ENCODE measurements at places on chromosomes 11 and 22.

DNA sequence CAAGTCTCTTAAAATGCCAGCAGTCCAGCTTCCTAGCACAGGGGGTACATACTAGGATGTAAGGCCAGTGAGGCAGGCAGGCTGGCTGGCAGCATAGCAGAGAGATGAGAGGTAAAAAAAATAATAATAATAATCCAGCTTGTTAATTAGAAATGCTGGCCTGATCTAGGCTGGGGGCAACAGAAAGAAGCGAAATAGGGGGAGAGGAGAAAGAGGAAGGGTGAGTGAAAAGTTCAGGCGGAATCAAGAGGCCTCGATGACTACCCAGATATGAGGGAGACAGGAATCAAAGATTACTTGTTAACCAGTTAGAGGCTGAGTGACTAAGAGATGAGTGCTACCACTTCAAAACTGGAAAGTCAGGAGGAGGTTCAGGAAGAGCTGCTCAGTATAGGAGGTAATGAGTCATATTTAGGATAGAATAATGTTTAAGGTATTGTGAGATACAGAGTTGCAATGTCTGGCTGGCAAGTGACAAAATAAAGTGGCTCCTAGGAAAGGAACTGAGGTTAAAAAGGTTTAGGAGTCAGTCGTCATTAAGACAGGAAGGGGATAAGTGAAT, 2.8 kb downstream of the ALKBH8 start:
- DNase-seq: no peak

- no peak for DNase-seq
These were observed 33.9 kb upstream of the ST14 start for GRCh38 chr11:130125638-130126037.

GRCh38 chr11:72712168-72712751, 38.0 kb upstream of the PDE2A start:
- no peak for DNase-seq

- DNase-seq: peak; percentile 91
These were observed 101.0 kb downstream of the PTPRJ start for GRCh38 chr11:48081151-48082010.

DNA sequence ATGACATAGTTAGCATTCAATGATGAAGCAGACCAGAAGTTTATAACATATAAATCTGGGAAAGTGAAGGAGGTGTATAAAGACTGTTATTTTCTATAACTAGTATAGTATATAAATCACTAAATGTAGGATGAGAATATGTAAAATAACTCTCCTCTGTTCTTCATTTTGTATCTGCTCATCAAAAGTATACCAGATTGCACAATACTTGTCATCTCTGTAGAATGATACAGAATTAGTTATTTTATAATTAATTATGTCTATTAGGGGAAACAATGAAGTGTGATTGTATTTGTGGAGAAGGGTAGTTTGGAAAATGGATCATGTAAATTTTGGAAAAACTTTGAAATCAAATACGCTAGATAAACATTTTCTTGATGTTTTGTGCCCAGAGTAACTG, 18.4 kb downstream of the OR51L1 start:
- DNase-seq: no peak

- DNase-seq: no peak
These were observed 45.3 kb upstream of the HMGXB4 start for GRCh38 chr22:35212009-35212408.

GRCh38 chr11:114209904-114210303, 86.3 kb upstream of the NNMT start:
- DNase-seq: no peak

DNA sequence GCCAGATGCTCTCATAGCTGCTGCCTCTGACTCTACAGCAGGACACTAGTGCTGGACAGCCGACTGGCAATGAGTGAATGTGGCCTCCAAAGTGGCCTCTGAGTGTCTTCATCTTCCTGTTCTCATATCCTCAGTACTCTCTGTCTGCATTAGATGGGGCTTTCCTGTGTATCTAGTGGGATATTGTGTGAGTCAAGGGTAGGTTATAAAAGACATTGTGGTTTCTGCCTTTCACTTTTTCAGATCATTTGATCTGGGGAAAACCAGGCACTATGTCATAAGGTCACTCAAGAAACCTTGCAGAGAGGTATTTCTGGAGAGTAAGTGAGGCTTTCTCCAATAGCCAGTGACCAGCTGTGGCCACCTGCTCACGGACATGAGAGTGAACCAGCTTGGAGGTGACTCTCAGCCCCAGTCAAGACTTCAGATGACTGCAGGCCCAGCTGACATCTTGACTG, 333.6 kb upstream of the NCAM1 start:
- no peak for DNase-seq

DNA sequence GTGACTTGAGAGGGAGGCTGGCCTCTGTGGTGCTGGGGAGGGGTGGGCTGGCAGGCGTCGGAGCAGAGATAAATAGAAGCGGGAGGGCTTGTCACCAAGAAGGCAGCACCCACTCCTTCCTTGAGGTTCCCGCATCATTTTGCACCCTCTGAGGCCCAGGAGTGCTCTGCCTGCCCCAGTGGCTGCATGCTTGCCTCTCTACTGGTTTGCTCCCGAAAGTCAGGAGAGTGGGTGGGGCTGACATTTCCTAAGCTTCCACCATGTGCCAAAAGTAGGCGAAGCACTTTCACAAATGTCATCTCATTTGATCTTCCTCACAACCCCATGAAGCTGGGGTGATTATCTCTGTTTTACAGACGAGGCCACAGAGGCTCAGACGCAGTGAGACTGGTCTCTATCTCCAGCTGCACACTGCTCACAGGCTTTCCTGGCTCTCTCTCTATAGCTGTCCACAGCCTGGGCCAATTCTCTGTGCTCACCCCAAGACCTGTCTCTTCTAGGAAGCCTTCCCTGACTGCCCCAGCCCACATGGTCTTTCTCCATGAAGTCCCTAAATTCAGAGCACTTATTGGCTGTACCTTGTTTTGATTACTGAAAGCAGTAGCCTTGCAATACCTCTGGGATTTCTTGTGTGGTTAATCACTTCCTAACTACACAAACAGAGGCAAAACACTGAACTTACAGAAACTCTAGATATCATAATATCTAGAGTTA, 2.6 kb upstream of the UCP3 start:
- peak; percentile 59 for DNase-seq

GRCh38 chr11:66363805-66364535, 7.6 kb downstream of the SLC29A2 start:
- DNase-seq: no peak

DNA sequence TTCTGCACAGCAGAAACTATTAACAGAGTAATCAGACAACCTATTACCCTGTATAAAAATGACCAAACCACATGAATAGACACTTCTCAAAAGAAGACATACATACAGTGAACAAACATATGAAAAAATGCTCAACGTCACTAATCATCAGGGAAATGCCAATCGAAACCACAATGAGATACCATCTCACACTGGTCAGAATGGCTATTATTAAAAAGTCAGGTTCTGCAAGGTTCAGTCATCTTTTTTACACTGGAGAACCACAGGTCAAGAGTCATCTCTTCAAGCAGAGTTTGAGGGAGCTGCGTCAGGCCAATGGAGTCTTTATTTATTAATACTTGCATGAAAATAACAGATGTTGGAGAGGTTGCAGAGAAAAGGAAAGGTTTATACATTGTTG, 40.4 kb downstream of the RCN1 start:
- no peak for DNase-seq

DNA sequence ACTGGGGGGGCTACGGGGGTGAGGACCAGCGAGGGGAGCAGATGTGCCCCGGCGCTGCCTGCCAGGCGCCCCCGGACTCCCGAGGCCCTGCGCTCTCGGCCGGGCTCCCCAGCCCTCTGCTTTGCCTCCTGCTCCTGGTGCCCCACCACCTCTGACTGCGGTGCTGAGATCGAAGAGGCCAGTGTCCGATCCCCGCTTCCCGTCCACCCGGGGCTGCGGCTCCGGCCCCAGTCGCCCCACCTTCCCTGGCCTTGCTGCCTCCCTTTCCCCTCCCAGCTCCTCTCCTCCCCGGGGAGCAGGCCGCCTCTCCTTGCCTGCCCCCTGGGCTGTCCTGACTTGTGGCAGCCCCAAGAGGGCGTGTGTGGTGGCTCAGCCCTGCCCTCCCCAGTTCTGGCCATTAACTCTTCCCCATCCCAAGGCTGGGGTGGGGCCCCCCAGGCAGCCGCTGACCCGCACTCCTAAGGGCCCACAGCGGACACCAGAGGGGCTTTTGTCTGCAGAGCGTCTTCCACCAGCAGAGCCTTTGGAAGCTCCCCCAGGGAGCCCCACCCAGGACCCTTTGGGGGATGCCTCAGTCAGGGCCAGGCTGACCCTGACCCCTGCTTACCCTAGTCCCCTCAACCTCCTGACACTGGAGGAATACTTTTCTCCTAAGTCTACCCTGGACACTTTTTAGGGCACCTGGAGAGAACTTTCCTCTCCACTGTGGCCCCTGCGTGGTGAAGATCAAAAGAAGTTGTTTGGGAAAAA, 16.6 kb downstream of the RTN4RL2 start:
- no peak for DNase-seq

DNA sequence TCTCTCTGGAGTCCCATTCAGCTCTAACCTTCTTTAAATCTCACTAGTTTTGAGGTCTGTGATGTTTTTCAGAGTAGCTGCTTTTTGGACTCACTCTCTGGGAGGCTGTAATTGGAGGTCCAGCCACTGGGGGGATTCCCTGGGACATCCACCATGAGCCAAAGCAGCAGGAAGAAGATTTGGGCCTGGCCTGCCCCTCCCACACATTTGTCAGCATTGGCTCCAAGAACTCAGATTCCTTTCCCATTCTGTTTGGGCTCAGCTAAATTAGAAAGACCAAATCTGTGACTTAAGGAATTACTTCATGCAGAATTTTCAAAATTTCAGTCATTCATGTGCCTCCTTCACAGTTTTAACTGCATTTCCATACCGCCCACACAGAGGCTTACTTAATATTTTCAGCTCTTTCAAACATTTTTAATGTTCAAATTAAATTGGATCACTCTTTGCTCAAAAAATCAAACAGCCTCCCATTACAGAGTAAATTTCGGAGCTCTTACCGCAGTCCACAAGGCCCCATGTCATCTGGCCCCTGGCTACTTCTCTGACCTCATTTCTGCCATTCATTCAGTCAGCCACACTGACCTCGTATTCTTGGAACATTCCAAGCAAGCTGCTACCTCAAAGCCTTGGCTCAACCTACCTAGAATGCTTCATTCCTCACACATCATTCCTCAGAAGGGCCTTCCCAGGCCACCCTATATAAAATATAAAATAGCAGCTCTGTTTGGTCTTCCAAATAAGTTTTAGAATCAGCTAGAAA, 54.5 kb upstream of the RRAS2 start:
- no peak for DNase-seq

DNA sequence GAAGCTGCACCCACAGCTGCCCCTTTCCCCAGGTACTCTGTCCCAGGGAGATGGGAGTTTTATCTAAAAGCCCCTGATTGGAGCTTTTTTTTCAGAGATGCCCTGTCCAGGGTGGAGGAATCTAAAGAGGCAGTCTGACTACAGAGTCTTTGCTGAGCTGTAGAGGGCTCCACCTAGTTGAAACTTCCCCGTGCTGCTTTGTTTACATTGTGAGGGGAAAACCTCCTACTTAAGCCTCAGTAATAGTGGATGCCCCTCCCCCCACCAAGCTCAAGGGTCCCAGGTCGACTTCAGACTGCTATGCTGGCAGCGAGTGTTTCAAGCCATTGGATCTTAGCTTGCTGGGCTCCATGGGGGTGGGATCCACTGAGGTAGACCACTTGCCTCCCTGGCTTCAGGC, 470.1 kb upstream of the LARGE1 start:
- DNase-seq: no peak

DNA sequence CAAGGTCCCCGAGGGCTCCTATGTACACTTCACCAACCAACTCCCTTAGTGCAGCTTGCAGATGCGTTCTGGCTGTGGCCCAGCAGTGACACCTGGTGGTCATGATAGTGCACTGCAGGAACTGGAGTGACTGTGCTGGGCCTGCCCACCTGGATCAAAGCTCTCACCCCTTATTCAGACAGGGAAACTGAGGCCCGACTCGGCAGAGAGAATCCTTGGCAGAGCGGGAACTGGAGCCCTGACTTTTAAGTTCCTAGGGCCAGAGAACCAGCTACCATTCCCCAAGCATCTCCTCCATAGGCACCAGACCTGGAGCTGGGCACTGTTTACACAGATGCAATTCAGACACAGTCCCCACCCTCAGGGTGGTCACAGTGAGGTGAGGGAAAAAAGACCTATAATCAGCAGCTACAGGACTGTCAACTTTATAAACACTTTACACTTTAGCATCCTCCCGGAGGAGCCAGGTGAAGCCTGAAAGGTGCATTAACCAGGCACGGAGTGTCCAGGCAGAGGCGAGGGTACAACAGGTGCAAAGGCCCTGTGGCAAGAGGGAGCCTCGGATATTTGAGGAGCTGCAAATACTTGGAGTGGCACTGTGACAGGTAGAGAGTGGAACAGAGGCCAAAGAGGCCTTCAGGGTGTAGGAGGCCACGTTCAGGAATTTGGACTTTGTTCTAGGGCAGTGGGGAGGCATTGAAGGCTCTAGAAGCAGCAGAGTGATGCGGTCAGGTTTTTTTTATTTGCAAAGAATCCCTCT, 22.0 kb downstream of the RHBDD3 start:
- no peak for DNase-seq

GRCh38 chr11:74929431-74930363, 19.2 kb downstream of the XRRA1 start:
- DNase-seq: no peak

DNA sequence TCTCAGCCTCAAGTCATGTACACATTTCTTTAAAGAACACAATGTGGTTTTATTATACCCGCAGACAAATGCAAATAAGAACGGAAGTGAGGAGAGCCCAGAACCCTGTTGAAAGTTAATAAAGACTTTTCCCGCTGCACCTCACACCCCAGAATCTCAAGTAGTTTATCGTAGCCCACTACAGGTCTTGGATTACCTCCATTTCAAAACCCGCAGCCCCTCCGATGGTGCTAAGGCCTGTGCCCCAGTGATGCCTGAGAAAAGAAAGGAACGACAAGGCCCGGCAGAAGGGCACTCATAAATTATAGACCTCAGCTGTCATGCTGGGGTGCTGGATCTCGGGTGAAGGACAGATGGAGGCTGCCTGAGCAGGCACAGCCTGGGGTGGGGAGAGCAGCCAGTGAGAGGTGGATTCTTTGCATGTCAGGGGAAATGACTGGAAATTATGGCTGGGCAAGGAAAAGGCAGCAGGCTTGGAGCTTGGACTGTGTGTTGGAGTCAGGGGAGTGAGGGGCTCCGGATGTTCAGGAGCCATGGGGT, 354.1 kb downstream of the NTM start:
- no peak for DNase-seq

- no peak for DNase-seq
These were observed 10.5 kb downstream of the AASDHPPT start for GRCh38 chr11:106087815-106088435.

DNA sequence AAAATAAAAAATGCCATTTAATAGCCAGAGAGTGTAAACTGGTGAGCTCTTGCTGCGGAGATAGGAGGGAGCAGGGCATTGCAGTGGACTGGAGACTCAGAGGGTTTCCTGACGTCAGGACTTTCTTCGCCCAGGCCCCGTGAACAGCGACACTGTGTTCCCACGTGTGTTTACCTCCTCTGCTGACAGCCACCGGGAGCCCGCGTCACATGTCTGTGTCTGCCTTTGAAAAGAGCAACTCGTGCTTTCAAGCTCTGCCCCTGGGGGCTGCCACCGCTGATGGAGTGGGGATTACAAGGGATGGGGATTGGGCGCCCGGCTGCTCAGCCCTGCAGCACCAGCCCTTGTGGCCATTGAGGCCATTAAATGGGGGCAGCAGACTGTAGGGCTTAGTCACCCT, 3.3 kb downstream of the TANGO2 start:
- no peak for DNase-seq

GRCh38 chr11:79493555-79494171, 52.8 kb upstream of the TENM4 start:
- no peak for DNase-seq

GRCh38 chr11:74992852-74993251, 4.1 kb downstream of the NEU3 start:
- no peak for DNase-seq
